ENCODE measurements at places on chromosomes 12 and 14. TPM values are rescaled to one million over a fixed set of nuclear protein-coding genes. Genes with fewer than 3 reads are reported as not detected.
A peak's percentile ranks its signal among the peaks of the same experiment; 100 is the strongest.

DNA sequence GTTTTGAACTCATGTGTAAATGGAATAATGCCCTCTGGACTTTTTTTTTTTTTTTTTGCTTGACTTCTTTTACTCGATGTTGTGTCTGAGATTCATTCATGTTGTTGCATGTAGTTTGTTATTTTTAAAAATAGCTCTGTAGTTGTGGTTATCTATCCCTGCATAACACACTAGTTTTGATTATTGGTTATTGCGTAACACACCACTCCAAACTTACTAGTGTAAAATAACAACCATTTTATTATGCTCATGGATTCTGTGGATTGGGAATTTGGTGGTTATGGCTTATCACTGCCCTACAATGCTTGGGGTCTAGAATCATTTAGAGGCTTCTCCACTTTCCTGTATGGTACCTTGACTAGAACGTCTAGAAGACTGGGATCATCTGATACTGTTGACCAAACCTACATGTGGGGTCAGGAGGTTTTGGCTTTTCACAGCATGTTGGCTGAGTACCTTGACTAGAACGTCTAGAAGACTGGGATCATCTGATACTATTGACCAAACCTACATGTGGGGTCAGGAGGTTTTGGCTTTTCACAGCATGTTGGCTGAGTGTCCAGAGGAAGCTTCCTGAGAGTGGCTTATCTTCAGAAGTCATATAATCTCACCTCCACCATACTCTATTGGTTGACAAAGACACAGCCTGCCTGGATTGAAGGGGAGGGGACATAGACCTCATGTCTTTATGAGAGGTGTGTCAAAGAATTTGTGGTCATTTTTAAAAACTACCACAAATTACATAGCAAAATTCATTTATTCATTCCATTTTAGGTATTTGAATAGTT lies 11.6 kb downstream of the VRK1 start:
- DNase-seq = no peak

DNA sequence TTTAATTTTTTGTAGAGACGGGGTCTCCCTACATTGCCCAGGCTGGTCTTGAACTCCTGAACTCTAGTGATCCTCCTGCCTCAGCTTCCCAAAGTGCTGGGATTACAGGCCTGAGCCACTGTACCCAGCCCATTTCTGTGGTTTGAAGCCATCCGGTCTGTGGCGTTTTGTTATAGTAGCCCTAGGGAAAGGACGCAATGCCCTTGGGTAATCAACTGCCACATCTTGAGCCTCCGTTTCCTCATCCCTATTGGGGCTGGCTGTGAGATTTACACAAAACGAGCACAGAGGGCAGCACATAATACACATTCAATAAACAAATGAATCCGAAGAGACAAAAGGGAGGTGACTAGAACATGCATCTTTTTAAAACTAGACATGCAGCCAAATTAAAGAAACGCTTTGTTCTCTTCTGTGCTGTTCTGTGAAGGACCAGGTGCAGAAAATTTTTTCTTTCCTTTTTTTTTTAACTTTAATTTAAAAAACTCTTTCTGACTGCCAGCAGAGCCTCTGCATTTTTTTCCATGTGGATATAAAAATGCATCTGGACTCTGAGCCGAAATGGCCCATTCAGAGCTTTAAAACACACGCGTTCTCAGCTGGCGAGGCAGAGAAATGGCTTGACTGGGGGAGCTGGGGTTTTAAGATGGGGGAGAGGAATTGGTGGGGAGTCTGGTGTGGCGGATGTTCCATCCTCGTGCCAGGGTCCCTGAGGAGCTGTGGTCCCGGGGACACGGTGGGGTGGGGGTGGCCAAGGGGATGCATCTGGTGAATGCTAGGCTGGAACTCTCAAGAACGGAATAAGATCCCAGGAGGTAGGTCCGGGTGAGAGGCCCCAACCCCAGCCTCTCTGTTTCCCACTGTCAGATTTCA lies 119.0 kb downstream of the RBM19 start:
- no peak for DNase-seq

DNA sequence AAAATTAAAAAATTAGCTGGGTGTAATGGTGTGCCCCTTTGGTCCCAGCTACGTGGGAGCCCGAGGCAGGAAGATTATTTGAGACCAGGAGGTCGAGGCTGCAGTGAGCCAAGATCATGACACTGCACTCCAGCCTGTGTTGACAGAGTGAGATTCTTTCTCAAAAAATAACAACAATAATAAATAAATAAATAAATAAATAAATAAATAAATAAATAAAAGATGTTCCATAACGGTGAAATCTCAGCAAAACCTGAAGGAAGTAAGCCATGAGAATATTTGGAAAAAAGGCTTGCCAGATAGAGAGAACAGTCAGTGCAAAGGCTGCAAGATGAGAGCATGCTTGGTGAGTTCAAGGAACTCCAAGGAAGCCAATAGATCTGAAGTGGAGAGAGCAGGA lies 176.7 kb downstream of the RAD51B start:
- DNase-seq = no peak

- peak; percentile 43 for DNase-seq
Measured at GRCh38 chr12:96078231-96079135, 43.1 kb upstream of the LTA4H start.

DNA sequence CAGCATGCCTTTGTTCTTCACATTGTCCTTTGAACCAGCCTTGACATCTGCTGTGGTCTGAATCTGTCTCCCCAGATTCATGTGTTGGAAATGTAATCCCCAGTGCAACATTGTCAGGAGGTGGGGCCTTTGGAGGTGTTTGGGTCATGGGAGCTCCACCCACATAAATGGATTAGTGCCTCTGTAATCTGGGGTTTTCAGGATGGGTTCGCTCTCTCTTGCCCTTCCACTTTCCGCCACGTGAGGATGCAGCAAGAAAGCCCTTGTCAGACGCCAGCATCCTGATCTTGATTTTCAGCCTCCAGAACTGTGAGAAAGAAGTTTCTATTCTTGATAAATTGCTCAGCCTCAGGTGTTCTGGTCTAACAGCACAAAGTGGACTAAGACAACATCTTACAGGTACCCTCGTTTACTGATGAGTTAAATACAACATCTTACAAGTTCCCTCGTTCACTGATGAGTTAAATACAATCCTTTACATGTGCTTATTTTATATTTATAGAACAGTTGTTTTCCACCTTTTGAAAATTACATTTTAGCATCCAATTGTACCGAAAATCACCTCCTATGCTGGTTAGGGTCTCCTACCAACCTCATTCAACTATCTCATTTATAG lies 54.4 kb upstream of the RIMBP2 start:
- no peak for DNase-seq

- DNase-seq = no peak
Measured at GRCh38 chr12:69266036-69266635, 26.8 kb downstream of the CPSF6 start.

DNA sequence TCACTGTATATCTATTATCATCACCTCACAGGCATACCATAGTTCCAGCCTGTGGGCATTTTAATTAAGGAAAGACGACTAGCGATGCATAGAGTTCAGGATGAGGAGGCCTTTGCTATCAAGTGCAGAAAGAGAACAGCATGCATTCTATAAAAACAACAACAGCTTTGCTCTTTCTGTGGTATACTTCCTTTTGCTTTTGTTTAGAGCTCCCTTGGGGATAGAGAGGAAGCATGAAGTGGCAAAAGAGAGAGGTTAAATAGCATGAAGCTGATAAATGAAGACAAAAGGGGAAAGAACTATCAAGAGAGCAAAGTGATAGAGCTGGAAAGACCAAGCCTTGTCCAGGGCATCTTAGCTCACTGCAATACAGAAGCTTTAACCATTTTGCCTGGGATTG lies 23.5 kb downstream of the IFNG-AS1 start:
- DNase-seq = no peak

- no peak for DNase-seq
Measured at GRCh38 chr14:32601906-32602305, 272.8 kb downstream of the AKAP6 start.

- no peak for DNase-seq
Measured at GRCh38 chr12:54172168-54172567, 16.6 kb downstream of the SMUG1 start.

GRCh38 chr14:61870163-61870562 lies 107.9 kb downstream of the SNAPC1 start:
- no peak for DNase-seq

DNA sequence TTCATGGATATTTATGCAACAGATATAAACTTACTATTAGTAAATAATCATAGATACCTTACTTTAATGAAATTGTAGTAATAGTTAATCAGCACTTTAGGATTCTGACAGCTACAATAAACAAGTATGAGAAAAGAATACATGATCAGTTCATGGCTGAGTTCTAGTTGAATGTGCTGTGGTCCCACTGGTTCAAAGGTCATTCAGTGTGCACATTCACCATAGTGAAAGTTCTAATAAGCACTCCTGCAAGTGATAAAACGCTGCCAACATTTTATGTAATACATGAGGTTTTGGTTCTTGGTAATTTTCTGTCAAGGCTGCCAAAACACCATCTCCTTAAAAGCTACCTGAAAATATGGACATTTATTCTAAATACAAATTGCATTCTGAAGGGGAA lies 92.6 kb downstream of the NUMB start:
- no peak for DNase-seq

DNA sequence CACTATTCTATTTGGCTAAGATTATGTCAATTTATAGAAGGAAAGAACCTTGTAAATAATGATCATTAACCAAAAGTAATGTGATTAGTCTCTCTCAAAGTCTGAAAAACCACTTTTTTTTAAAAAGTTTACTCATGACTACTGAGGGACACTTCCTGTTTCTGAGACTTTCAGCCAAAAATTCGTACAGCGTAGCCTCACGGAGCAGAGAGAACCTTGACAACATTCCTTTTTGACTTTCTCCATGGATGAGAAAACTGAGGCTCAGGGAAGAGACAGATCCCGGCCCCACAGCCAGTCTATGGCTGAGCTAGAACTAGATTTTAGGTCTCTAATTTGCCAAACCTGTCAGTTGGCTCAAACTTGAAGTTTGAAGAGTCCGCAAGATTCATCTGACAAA lies 68.2 kb downstream of the DAD1 start:
- no peak for DNase-seq

Gene CLEC6A
- not detected for total RNA-seq

Gene SLC25A47
- not detected for total RNA-seq

Gene SNAPC1
- 7.0 TPM for total RNA-seq

Gene TAS2R9
- not detected for total RNA-seq

Gene BHLHE41
- total RNA-seq = 2.1 TPM

Gene PTPN21
- 17.7 TPM for total RNA-seq

Gene DPF3
- total RNA-seq = 1.6 TPM

Gene NXPH4
- total RNA-seq = not detected
